ENCODE measurements at places on chromosomes 4 and X.

DNA sequence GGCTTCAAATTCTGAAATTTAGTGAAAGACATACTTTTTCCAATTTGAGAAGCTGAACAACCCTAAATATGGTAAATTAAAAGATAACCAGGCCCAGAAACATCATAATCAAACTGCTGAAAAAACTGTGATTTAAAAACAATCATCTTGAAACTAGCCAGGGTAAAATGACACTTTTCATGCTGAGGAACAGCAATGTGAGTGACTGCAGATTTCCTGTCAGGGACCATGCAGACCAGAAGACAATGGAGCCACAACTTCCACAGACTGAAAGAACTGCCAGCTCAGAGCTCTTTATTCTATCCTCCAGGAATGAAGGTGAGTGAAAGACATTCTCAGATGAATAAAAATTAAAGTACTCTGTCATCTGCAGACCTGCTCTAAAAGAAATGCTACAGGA is 73.3 kb downstream of the NAT8L start:
- no peak for DNase-seq

DNA sequence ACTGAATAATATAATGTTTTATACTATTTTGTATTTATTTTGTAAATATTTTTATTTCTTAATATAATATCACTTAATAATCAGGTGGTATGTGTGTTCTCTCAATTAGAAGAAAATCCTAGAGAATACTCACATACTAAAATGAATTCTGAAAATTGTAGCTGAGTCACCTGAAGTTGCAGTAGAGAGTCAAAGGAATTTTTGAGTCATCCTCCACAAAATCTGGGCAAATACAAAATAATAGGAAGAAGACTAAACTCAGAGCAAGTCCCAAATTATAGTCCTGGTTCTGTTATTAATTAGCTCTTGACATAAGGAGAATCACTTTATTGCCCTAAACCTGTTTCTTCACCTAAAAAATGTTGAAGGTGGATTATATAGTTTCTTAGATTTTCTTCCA is 57.8 kb downstream of the SPATA4 start:
- no peak for DNase-seq

DNA sequence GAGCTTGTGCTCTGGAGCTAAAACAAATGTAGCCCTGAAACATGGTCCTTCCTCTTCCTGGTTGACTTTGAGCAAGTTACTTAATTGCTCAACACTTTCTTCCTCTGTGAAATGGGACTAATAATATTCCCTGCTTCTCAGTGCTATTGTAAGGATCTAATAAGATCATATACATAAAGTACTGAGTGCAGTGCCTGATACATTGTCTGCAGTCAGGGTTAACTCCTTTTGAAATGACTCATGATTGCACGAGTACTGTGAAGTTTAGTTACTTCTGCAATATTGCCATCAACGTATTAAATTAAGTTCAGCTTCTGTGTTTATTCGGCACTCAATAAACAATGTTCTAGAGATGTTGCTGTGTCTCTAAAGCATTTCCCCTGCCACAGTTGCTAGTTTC is 91.8 kb upstream of the HPRT1 start:
- DNase-seq, result no peak

GRCh38 chr4:87502580-87503238 is 26.5 kb downstream of the SPARCL1 start:
- peak; percentile 77 for DNase-seq

- DNase-seq, result peak; percentile 50
Measured at GRCh38 chrX:40063555-40063954, 34.2 kb downstream of the BCOR start.

DNA sequence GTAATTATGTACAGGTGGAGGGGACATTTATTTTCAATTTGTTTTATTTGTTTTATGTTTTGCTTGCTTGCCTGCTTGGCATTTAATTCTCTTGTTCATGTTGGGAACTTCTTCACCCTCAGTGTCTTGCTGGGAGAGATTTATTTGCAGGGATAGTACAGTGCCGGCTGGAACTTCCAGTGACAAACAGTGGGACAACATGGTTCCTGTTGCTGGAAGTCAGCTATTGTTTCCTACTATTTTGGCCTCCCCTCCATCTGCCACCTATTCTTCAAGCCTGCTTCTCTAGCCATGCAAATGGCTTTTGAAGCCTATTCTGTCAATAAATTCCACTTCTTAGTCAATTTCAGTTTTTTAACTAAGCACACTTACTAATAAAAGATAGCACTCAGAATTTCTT is 105.4 kb upstream of the BANK1 start:
- DNase-seq, result peak; percentile 62

- no peak for DNase-seq
Measured at GRCh38 chr4:19047279-19047880, 1025.8 kb upstream of the LCORL start.

GRCh38 chr4:153111426-153112040 is 92.7 kb upstream of the TRIM2 start:
- DNase-seq, result no peak

- DNase-seq, result peak; percentile 52
Measured at GRCh38 chr4:6047130-6047673, 29.0 kb upstream of the C4orf50 start.

DNA sequence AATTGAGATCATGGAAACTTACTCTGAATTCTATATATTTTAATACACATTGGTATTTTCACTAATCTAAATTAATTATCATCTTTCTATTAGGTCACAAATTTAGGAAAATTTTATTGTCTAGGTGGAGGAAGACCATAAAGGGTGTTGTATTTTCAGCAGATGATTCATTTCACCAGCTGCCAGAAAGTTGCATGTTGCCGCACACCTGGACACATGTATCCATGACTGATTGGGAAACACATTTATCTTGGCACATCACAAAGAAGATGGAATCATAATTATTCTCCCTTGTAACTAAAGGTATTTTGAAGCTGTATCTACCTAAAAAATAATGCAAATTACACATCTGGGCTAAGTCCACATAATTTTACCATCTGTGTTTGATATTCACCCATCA is 33.1 kb downstream of the SLC7A11 start:
- no peak for DNase-seq
